ENCODE measurements at places on chromosomes 1 and 21. TPM values are rescaled to one million over a fixed set of nuclear protein-coding genes. Genes with fewer than 3 reads are reported as not detected.

DNA sequence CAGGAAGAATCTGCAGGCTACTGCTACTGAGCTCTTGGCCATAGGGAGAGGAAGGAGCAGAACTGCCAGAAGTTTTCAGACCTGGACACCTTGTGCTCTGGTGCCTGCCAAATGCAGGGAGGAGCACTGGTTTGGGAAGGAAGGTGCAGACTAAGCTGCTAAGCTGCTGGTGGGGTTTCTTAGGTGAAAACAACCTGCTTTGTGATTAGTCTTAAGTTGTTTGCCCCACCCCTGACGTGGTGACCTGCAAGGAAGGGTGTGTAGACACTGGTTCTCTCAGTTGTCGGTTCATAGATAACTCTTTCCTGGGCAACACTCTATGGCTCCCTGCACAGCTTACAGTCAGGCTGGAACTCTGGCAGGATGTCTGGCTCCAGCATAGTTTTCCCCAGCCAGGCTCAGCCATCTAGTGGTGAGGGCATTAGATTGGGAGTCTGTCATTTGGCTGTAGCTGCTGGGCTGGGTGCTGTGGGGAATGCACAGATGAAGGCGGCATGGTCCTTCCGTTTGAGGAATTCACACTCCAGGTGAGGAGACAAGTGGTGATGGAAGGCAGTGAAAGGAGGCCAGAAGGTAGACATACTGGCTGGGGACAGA, 10.3 kb upstream of the S100A10 start:
- no peak for DNase-seq

- no peak for DNase-seq
Measured at GRCh38 chr1:222290866-222291265, 257.0 kb downstream of the HHIPL2 start.

Gene AIRE
- total RNA-seq: 0.72 TPM

Gene DCDC2B
- 0.72 TPM for total RNA-seq

Gene RGS13
- total RNA-seq: 5.5 TPM

DNA sequence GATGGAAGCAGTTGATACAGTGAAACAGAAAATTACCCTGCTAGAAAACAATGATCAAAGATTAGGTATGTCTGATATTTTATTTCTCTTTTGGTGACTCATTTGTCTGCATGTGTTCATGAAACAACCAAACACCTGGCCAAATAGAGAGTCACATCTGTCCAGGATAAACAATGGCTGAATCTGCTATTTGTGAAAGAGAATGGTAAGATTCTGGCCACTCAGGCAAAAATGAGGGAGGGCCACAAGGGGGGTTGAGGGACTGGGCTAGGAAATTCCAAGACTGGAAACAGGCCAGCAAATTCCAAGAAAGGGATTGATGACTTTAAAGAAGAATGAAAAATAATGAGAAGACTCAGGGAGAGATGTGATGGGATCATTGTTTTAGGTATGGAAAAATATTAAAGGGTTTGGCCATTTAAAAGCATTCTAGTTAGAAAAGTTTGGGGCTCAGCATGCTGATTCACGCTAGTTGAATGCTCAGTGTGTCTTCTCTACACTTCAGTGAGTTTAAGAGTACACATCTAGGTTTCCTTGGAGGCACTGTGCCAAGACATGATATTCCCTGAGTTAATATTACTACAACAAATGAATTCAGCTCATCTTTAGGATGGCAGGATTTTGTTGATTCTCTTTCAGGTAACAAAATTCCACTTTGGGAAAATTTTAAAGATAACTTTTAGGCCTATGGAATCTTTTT, 44.9 kb downstream of the TRAF5 start:
- no peak for DNase-seq

DNA sequence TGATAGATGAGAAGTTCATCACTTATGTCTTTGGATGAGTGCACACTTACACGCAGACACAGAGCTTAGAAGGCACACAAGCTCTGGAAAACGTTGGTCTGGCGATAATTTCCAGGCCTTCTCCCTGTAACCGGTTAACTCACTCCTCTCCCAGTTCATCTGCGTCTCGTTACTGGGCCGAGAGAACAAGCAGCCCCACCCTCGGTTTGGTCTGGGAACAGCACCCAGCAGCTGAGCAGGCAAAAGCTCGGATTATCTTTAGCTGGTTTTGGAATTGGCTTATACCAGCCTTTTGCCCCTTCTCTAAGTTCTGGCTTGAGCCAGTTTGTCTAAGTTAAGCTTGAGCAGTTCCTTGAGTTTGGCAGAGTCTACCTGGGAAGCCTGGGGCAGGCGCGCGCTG, 27.3 kb upstream of the COL6A1 start:
- DNase-seq: peak; percentile 93

DNA sequence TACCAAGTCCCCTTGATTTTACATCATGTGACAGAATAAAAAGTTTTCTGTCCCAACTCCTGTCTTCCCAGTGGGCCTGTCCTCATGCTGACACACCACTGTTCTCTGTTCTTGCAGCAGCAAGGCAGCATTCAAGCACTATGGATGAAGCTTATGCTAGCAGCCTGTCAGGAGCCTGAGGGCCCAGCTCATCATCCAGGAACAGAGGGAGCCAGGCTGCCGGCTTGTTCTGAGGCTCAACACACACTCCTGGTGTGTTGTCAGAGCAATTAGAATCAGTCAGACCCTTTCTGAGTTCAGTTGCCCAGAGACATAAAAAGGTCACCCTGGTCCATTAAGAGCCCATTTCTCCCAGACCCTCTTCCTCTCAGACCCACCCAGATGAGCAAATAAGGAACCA, 282.9 kb downstream of the SEC16B start:
- no peak for DNase-seq
